Fibroblast of pulmonary artery (primary cell): ENCODE measurements at places on chromosomes 12 and 14.

DNA sequence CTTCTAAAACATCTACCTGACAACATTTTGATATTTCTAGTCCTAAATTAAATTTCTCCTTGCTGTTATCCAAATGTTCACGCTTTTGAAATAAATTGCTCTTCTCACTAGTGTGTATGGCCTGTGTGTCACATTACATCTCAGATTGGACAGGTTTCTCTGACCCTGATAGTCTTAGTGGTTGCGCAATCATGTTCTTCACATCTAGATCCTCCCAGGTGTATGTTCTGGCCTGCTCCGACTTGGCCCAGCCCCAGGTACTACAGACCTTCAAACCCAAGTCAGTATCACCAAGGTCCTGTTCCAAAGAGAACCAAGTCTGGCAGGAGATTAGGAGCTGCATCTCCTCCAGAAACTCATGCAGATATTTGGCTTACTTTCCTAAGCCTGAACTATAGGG lies 209.5 kb downstream of the ASCL1 start:
- no peak for DNase-seq

GRCh38 chr14:23186913-23187654 lies 3.6 kb upstream of the SLC7A8 start:
- peak; percentile 89 for DNase-seq

DNA sequence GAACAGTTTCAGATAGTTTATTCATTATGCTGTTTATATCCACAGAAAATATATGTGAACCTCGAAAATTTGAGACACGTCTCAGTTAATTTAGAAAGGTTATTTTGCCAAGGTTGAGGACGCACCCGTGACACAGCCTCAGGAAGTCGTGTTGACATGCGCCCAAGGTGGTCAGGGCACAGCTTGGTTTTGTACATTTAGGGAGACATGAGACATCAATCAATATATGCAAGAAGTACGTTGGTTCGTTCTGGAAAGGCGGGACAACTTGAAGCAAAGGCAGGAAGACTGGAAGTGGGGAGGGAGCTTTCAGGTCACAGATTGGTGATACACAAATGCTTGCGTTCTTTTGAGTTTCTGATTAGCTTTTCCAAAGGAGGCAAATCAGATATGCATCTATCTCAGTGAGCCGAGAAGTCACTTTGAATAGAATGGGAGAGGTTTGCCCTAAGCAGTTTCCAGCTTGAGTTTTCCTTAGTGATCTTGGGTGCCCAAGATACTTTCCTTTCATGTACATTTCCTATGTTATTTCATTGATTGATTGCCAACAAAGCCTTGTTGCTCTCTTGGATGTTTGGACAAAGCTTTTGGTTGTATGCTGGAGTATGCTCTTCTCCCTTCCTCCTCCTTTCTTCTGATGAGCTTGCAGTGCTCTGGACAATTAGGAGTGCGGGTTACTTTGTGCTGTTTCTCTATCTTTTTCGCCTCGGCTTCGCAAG lies 3.2 kb downstream of the SNAPC1 start:
- DNase-seq = no peak

DNA sequence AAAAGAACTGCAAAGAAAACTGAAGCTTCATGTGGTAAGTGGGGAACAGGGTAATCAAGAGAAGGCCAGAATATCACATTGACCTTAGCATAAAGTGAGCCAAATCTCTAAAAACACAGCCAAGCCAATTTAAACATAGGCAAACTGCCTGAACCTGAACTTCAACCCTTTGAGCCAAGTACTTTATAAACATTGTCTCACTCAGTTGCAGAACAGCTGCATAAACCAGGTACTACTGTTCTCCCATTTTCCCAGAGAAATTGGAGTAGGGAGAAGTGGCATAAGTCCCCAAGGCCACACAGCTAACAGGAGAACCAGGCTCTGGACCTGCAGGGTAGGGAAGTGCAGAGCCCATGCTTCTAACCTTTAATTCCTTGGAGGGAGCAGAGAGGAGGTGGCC lies 30.4 kb upstream of the FKBP4 start:
- no peak for DNase-seq

DNA sequence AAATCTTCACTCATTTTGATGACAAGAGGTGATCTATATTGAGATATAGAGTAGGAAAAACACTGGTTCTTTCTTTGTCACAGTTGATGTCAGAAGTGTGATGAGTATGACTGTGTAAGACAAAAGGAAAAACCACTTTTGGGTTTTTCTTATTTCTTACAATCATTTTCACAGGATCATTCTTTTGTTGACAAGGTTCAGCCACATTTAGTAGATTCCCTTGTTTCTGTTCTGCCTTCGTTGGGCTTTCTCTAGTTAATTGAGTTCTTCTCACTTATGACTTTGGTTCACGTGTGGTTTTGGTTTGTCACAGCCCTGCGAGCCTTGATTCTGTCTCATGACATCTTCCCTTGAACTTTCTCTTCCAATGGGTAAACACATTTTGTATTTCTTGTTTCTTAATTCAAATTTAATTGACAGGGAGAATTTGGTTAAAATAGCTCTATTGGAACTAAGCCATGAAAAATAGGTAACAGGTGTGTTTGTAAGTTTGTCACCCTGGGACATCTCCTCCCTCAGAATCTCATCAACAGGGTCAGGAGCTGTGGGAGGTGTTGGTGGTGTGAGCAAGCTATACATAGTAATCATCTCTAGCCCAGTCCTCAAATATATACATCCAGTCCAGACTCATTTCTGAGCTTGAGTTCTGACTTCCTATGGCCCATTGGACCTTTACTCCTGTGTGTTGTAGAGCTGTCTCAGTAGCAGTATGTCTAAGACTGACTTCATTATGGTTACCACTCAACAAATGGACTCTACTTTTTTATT lies 255.3 kb downstream of the BMP4 start:
- no peak for DNase-seq

DNA sequence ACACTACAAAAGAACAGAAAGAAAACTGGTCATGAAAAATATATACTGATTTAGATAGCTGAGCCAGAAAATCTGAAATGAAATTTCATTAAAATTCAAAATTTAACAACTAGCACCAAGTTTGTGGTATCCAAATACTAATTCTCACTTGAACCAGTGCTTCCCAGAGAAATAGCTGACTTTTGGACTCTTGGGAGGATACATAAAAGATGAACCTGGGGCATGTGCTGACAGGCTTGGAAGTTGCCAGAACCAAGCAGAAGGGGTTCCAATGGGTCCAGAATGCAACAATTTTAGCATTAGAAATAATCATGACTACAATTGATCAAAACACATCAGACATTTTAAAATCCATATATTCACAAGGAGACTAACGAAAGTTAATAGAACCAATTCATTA lies 175.0 kb downstream of the MDGA2 start:
- no peak for DNase-seq

DNA sequence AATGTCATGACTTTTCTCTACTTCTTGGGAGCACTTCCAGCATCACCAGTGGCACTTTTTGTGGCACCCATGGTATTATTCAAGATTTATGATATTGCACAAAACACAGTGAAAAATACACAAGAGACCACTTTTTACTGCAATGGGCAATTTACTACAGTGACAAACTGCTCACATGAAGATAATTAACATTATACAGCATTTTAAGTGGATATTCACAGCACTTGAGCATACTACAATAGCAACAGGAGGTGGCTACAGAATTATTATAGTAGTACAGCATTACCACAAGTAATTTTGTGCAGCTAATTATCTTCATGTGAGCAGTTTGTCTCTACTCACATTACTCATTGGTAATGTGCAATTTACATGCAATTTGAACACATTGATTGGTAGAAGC lies 18.3 kb downstream of the IL26 start:
- no peak for DNase-seq

DNA sequence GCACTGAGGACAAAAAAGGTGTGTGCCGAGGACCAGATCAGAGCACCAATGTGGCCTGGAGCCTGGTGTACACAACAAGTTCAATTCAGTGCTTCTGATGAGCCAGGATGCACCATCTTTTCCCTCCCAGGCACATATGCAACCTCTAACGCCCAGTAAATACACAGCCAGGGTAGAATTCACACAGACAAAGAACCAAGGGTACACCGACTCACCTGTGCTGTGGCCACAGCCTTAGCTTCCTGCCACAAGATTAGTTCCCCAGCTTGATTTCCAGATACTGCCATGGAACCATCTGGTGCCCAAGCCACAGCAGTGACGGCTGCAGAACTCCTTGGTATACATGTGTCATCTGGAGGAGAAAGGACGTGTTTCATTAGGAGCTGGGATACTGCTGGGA lies 29.4 kb downstream of the PARP2 start:
- DNase-seq = no peak

DNA sequence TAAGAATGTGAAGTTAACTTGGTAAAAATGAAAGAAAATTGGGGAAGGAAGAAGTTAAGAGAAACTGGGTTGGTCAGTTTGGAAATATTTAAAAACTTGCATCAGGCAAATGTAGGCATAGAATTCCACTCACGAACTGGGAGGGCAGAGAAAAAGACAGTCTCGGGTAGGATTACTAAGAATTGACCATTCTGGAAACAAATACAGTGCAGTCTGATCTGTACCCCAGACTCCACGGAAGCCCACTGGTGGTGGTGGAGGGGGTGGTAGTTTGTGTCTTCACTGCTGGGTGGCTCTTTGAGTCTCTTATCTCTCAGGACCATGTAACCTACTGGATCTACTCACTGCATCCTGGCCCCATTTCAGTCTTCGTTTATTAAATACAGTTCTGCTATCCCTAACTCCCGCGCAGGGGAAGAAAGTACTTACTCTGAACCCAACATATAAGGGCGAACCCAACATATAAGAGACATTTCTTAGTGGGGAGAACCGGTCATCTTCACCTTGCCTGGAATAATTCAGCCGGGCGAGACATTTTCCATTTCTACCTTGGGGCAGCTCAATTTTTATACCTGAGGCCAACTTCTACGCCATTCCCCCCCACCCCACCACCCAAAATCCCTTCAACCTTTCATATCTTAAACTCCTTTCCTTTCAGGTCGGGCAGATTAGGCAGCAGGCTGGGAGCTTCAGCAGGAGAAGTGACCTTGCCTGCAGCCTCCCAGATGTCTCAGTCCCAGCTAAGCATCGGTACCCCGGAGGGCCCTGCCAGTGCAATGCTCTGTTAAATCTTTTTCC lies 1.7 kb downstream of the SLC2A3 start:
- no peak for DNase-seq

DNA sequence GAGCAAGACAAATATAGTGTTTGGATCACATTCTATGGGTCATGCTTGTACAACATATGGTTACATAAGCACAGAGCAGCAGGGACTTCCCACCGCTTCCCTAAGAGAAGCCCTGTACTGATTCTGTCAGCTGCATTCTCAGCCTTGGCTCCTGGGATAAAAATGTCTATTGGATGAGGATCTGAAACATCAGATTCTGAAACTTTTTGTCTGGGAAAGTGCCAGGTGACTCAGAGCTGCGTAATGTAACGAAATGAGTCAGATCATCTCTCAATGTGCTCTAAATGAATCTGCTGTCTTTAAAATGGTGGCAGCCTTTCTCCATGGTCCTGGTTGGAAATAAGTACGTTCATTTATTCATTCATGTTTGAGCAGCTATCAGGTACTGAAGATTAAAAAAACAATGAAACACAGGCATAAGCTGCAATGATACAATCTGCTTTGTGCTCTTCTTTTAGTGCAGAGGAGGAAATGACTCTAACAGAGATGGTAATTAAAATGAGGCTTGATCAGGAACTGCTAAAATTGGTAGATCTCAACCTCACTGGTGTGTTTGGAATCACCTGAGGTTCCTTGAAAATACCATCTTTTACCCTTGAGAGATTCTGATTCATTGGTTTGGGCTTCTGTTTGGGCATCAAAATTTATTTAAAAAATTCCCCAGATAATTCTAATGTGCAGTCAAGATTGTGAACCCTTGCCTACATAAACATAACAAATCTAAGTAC lies 99.1 kb upstream of the NAP1L1 start:
- DNase-seq = peak; percentile 99

GRCh38 chr12:132511516-132512196 lies 21.7 kb downstream of the FBRSL1 start:
- no peak for DNase-seq

- DNase-seq = no peak
These were observed 9.8 kb downstream of the CPNE6 start for GRCh38 chr14:24080888-24081738.

DNA sequence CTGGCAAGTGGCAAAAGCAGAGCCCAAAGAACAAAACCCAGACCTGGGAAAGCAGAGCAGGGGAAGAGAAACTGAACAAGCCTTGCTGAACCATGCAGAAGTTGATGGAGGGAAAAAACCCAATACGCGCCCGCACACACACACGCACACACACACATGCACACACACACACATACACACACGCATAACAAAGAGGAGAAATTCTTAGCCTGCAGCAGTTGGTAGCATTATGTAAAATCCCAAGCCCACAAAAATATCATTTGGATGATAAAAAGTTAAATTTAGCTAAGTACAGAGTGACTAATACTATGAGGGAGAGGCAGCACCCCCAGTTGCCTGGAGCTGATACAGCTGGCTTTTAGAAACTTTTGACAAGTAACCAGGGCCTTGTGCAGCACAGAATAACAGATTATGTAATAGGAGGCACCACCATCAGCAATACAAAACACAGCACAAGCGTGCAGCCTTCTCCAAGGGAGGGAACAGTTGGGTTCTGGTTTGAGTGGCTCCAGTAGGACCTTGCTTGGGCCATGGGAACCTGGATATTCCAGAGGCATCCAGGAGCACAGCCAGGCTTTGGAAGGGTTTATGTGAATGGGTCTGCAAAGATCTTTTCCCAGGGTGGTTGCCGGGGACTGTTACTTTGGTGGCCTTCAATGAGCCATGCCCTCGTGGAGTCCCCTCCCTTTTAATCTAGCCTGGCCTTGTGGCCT lies 35.3 kb downstream of the PITPNM2 start:
- DNase-seq = peak; percentile 98

DNA sequence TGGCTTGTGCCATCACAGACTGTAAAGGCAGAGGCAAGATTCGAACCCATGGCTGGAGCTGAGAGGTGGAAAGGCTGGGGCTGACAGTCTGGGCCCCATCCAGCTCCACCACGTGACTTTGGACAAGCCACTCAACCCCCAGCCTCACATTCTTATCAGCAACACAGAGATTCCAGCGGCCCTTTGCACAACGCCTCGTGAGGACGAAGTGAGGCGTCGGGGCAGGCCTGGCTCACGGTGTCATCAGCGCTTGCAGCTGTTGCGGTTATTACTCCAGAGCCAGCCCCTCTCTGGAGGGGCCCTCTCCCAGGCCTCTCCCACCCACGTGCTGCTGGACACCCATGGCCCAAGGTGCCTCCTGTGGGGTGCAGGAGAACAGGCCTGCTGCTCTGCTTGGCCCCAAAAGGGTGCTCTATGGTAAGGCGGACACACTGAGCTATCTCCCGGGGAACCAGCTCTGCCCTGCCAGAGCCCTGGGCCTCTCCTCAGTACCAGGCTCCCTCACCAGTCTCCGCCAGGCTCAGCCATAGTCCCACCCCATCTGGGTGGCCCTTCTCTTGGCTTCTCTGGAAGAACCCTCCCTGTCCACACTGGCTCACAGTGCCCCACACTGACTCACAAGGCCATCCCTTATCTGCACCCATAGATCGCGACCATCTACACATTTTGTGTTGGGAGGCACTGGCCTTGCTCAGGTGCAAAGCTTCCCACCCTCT lies 21.1 kb downstream of the CHGA start:
- DNase-seq = no peak
